B cell (primary cell): ENCODE measurements at places on chromosomes 2 and 18. TPM values are rescaled to one million over a fixed set of nuclear protein-coding genes. Genes with fewer than 3 reads are reported as not detected.

DNA sequence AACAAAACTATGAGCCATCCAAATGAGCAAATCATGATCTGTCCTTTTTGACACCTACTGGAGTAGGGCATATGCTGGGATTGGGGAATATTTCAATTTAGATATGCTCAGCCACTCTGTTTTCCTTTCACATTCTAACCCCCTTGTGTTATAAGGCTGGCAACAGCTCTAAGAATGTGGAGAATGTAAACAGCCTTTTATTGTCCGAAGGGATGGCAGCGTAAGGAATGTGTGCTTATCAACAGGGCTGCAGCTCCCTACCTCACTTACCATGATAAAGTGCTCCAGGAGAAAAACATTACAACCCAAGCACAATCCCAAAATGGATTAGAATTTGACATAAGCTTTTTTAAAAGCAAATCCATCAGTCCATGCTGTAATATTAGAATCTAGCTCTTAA lies 2.2 kb downstream of the NXPH2 start:
- no peak for DNase-seq

NYAP2 gene
- total RNA-seq: 0.15 and 0.17 TPM in 2 replicates

PID1 gene
- 0.46 TPM in 1 of 2 replicates, not detected in the other for total RNA-seq

DNA sequence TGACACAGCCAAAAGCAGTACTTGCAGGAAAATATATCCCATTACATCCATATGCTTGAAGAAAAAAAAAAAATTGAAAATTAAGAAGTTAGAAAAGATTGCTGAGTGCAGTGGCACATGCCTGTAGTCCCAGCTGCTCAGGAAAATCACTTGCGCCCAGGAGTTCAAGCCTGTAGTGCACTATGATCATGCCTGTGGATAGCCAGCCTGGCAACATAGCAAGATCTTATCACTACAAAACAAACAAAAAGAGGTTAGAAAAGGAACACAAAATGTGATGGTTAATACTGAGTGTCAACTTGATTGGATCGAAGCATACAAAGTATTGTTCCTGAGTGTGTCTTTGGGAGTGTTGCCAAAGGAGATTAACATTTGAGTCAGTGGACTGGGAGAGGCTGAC lies 361.9 kb downstream of the NYAP2 start:
- DNase-seq: no peak

GRCh38 chr2:32923109-32923508 lies 23.6 kb upstream of the LTBP1 start:
- no peak for DNase-seq

- DNase-seq: no peak
Observed at GRCh38 chr18:63951302-63951705, 2.2 kb downstream of the HMSD start.

- peak; percentile 3 for DNase-seq
Observed at GRCh38 chr2:96091711-96092572, 24.4 kb downstream of the ADRA2B start.

DNA sequence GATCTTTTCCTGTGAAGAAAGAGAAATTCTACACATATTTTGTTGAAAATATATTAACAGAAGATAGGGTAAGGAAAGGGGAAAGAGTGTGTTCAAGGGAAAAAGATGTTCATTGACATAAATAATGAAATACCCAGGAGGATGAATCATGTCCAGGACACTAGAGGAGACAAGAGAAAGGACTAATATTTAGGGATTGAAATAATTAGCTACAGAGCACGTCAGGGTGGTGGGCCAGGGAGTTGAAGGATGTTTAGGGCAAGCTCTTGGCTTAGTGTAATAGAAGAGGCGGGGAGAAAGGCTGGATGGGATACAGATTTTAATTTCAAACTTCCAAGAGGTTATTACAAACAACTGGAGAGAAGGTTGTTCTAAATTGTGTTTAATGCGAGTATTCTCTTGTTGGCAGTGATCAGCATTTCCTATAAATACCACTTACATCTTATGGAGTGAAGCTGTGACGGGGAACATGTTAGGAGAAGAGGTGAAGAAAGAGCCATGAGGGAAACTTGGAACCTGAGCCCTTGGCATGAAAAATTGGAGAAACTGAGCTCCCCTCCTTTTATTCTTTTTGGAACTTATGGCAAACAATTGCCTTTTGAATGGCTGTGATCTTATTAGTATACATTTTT lies 36.6 kb upstream of the CETN1 start:
- no peak for DNase-seq

- no peak for DNase-seq
Observed at GRCh38 chr2:6474161-6475140, 391.3 kb downstream of the CMPK2 start.

GRCh38 chr18:32029558-32029957 lies 10.9 kb downstream of the RNF125 start:
- DNase-seq: no peak

DNA sequence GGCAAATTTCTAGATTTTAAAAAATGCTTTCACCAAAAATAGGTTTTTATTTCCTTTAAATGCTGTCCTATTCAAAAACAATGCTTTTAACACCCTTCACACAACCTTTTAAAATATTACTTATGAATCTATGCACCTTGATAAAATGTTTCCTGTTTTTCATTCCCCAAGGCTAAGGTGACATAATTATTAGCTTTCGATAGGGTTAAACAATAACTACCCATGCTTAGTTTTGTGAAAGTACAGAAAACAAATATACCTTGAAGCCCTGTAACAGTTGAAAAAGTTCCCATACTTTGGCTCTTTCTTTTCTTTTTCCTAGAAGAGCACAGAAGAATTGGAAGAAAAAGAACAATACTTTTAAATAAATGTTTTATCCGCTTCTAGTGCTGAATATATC lies 54.9 kb upstream of the ITPRID2 start:
- DNase-seq: no peak

DNA sequence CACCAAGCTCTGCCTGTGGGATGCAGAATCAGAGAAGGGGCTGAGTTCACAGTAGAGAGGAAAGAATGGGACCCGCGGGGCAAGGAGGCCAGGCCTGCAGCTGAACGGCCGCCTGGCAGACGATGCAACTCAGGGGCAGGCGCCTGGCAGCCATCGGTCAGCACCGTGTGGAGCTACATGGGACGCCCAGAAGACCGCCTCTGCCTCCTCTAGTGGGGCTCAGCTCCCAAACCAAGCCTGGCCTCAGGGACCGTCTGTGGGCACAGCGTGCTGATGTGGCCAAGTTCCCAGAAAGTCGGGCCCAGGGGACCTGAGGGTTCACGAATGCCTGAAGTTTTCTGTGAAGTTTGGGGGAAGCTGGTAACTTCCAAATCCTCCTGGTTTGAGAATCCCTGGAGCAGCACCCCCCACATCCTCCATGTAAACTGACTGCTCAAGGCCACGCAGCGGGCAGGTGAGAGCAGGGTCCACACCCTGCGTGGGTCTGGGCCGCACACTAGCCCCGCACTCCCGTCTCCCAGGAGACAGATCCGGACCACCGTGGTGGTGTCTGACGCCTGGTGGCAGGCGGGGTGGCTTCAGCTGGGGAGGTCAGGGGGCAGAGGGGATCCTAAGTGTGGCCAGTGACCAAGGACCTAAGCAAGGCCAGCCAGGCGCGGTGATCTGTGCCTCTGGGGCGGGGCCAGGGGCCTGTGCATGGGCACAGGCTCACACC lies 14.6 kb downstream of the SNORC start:
- no peak for DNase-seq

DNA sequence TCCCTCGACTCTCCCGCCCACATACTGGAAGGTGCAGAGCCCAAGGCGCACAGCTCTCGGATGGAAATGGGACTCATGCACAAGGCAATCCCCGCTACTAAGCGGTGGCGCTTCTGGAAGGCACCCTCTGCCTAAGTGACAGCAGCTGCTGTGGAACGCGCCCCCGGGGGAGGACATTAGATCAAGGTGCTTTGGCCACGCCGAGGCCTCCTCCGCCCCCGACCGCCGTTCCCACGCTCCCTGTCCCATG lies 202 bp downstream of the MCEE start:
- no peak for DNase-seq

TUBA4A gene
- total RNA-seq: 196 and 213 TPM in 2 replicates

DNA sequence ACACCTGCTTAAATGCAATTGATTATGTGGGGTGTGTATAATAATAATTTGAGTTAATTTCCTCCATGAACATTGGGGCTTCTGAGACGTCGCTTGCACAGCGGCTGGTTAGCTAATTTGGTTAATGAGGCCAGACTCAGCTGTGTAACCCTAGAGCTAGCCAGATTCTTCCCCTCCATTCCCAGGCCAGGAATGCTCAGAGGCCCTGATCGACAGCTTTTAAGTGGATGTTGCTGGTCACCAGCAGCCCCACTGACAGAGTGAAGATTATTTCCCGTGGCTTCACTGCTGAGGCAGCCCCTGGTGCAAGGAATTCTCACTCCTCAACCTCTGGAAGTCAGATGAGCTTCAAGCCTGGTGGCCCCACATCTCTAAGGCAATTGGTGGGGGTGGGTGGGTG lies 12.4 kb upstream of the EPAS1 start:
- no peak for DNase-seq
